ENCODE measurements at places on chromosomes 4 and X. TPM values are rescaled to one million over a fixed set of nuclear protein-coding genes. Genes with fewer than 3 reads are reported as not detected.

H2BW2 gene
- not detected for total RNA-seq

DNA sequence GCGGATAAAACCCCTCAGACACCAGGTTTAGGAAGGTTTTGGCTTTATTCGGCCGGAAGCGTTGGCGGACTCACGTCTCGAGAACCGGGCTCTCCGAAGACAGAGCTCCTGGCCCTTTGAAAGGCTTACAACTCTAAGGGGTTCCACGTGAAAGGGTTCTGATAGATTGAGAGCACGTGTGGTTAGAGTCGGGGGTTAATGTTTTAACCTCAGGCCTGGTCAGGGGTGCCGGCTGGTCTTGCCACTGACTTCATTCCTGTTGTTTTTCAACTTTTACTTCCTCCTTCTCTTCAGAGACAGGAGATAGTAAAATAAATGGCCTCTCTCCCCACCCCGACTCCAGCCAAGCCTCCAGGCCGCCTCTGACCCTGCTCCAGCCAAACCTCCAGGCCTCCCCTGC is 4.7 kb upstream of the ASMT start:
- DNase-seq = peak; percentile 29
- no peak overlapping the region for H3K27ac ChIP-seq
- no peaks in the 10 kb centered on the region for H3K4me1 ChIP-seq
- H3K36me3 ChIP-seq = no peaks in the 10 kb centered on the region
- H3K27me3 ChIP-seq = no peaks in the 10 kb centered on the region

GRCh38 chrX:138946926-138947325 is 235.4 kb upstream of the FGF13 start:
- no peak overlapping the region for H3K4me3 ChIP-seq
- no peak overlapping the region for H3K27ac ChIP-seq
- DNase-seq = no peak
- H3K27me3 ChIP-seq = no peaks in the 10 kb centered on the region
- H3K36me3 ChIP-seq = no peaks in the 10 kb centered on the region

GRCh38 chr4:183838987-183839712 is 66.0 kb upstream of the STOX2 start:
- no peaks in the 10 kb centered on the region for H3K27me3 ChIP-seq
- DNase-seq = no peak
- no peak overlapping the region for H3K27ac ChIP-seq
- H3K4me3 ChIP-seq = no peak overlapping the region
- H3K36me3 ChIP-seq = no peaks in the 10 kb centered on the region
- H3K4me1 ChIP-seq = no peaks in the 10 kb centered on the region

DNA sequence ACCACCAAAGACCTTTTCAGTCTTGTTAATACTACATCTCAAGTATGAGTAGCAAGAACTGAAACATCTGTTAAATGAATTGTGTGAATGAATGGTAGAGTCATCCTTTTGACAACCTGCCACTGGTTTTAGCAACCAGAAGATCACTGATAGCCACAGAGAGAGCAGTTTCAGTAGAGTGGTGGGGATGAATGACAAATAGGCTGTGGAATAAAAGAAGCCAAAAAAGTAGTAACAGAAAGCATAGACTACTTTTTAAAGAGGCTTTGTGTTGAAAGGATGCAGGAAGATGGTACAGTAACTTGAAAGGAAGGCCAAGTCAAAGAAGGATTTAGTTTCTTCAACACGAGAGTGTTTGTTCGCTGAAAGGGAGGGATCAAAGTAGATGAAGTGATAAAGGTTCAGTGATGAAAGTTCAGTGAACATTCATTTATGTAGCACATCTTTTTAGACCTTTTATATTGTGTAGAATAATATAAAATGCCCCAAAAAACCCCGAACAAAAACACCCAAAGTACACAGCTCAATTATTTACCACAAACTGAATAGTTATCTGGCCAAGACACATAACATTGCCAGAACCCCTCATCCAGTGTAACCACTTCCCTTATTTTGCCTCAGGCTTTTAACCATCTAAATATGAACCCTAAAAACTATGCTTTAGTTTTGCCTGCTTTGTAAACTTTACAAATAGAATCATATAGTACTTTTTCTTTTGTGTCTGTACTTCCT is 40.1 kb upstream of the EIF1AX start:
- no peaks in the 10 kb centered on the region for H3K36me3 ChIP-seq
- no peak overlapping the region for H3K27ac ChIP-seq
- no peak overlapping the region for H3K4me3 ChIP-seq
- H3K27me3 ChIP-seq = no peaks in the 10 kb centered on the region
- no peaks in the 10 kb centered on the region for H3K4me1 ChIP-seq
- no peak for DNase-seq

DNA sequence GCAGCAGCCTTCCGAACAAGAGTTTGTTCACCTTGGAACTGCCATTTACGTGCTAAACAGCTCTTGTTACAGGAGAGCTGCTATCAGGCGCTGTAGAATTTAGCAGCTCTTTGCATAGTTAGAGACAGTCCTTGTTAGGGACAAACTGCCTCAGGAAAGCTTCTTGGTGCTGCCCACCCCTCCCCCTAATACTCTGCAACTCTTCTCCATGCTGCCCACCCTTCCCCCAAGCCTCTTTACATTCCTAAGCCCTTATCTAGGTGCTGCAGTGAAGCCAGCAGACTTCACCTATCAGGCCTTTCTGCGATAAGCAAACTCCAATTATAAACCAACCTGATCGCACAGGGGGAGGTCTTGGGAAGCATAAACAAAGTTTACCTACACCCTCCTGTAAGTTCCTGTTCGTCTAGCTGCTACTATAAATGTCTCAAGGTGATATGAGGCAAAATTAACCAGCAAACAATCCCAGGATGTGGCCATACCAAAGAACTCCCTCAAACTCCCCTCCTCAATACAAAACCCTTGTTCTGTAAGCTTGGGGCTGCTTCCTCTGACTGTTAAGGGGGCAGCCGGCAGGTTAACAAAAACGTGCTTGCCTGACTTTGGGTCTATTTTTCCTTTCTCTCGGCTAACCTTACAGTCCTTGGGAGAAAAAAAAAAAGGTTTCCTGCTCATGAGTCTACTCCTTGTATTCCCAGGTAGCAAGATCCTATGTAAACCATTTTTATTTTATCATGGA is 74.0 kb upstream of the GC start:
- no peak overlapping the region for H3K27ac ChIP-seq
- H3K27me3 ChIP-seq = no peaks in the 10 kb centered on the region
- no peak overlapping the region for H3K4me3 ChIP-seq

DNA sequence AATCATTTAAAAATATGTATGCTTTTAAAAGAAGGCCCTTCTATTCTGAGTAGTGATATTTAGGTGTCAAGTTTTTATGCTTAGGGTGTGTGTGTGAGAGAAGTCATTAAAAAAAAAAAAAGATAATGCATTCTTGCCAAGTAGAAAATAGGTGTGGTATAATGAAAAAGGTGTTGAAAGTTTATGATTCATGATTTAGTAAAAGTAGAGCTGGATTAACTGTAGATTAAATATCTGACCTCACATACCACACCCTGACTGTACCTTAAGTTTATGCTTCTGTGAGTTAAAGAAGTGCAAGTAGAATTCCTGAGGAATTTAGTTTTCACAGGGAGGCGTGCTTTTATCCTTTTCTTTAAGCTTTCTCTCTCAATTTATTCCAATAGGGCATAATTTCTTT is 71.1 kb downstream of the BMPR1B start:
- no peaks in the 10 kb centered on the region for H3K36me3 ChIP-seq
- H3K4me3 ChIP-seq = no peak overlapping the region
- H3K27me3 ChIP-seq = no peaks in the 10 kb centered on the region
- no peak for DNase-seq
- H3K27ac ChIP-seq = no peak overlapping the region

DNA sequence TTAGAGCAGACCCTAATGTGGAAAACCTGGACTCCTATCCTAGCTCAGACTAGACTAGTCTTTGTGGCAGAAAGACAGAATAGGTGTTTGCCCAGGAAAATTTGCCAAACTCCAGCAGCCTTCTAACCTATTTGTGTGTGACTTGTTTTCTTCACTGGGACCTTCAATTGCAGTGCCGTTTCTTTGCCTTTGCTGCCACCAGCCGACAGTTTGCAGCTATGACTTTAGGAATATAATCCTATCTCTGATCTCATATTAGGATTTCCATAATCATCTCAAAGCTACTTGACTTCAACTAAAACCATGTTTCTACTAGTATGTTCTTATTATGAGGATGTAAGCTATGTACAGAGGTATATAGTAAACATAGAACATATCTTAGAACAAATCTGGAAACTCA is 60.2 kb upstream of the PGAM4 start:
- H3K4me3 ChIP-seq = no peak overlapping the region
- H3K36me3 ChIP-seq = no peaks in the 10 kb centered on the region
- no peak overlapping the region for H3K27ac ChIP-seq
- DNase-seq = no peak
- no peaks in the 10 kb centered on the region for H3K4me1 ChIP-seq

GRCh38 chr4:785332-786073 is 40.4 kb downstream of the CPLX1 start:
- H3K4me1 ChIP-seq = peaks cover 45% of the 10 kb centered on the region
- H3K27me3 ChIP-seq = peaks cover 32% of the 10 kb centered on the region
- DNase-seq = peak; percentile 73
- no peaks in the 10 kb centered on the region for H3K36me3 ChIP-seq
- peak overlapping the region; percentile 28 for H3K4me3 ChIP-seq

DNA sequence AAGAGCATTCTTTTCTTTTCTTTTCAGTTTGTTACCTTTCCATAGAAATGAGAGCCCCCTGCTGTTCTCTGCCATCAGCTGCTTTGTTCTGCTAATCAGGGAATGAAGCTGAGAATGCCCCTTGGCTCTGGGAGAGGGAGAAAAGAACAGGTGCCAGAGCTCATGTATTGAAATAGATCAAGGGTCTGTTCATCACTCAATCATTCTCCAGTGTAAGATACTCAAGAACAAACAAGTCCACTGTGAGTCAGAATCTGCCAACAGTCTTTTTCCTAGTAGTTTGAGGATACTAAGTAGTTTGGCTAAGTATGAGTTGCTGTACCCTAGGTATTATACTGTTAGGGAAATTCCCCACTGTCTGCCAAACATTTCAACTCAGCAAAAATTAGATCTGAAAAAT is 144.3 kb downstream of the RTL3 start:
- H3K4me1 ChIP-seq = no peaks in the 10 kb centered on the region
- H3K36me3 ChIP-seq = no peaks in the 10 kb centered on the region
- DNase-seq = no peak
- H3K27me3 ChIP-seq = no peaks in the 10 kb centered on the region
- H3K27ac ChIP-seq = no peak overlapping the region

DNA sequence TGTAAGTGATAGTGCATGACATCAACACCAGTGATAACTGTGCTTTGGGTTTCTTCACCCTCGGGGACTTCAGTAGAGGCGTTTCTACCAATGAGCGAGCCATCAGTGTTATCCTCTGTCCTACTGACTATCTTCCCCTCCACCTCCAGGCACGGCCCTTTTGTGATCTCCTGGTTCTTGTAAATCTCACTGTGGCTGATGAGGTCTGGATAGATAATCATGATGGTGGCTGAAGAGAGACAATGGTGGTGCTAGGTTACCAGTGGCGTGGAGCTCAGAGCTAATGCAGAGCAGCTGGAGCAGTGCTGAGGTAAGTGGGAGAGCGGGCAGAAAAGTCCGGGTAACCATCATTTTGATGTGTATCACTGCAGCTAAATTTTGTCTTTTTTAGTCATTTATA is 816.6 kb downstream of the GLUD2 start:
- H3K36me3 ChIP-seq = no peaks in the 10 kb centered on the region
- no peak overlapping the region for H3K4me3 ChIP-seq
- DNase-seq = no peak
- no peaks in the 10 kb centered on the region for H3K4me1 ChIP-seq
- no peak overlapping the region for H3K27ac ChIP-seq

GRCh38 chr4:30610361-30610760 is 109.8 kb upstream of the PCDH7 start:
- no peak overlapping the region for H3K4me3 ChIP-seq
- no peaks in the 10 kb centered on the region for H3K4me1 ChIP-seq
- peak; percentile 16 for DNase-seq
- H3K27me3 ChIP-seq = no peaks in the 10 kb centered on the region
- no peaks in the 10 kb centered on the region for H3K36me3 ChIP-seq
- no peak overlapping the region for H3K27ac ChIP-seq

DNA sequence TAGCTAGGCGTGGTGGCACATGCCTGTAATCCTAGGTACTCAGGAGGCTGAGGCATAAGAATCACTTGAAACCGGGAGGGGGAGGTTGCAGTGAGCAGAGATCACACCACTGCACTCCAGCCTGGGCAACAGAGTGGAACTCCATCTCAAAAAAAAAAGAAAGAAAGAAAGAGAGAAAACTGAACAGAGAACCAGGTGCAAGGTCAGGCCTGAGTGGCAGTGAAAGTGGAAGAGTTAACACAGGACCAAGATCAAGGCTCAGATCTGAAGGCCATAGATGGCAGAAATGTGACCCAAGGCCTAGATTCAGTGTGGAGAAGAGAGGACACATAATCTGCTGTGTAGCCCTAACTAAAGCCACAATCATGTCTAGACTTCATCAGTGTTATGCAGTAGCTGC is 4.9 kb upstream of the ZNF630 start:
- no peaks in the 10 kb centered on the region for H3K4me1 ChIP-seq
- no peak overlapping the region for H3K4me3 ChIP-seq
- H3K27ac ChIP-seq = no peak overlapping the region
- no peaks in the 10 kb centered on the region for H3K27me3 ChIP-seq
- H3K36me3 ChIP-seq = no peaks in the 10 kb centered on the region

SPP1 gene
- total RNA-seq = 37.6 TPM

DNA sequence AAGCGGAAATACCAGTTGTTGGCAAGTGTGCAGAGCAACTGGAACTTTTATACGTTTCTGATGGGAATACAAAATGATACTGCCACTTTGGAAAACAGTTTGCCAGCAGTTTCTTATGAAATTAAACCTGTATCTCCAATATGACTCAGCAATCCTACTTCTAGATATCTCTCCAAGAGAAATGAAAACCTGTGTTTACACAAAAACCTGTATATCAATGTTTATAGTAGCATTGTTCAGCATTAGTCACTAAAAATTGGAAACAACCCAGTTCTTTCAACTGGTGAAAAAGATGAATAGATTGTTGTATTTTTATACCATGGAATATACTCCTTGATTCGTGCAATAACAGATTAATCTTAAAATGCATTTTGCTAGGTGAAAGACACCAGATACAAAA is 26.8 kb downstream of the ATP7A start:
- H3K4me1 ChIP-seq = no peaks in the 10 kb centered on the region
- H3K27ac ChIP-seq = no peak overlapping the region
- no peaks in the 10 kb centered on the region for H3K27me3 ChIP-seq
- no peaks in the 10 kb centered on the region for H3K36me3 ChIP-seq

- H3K36me3 ChIP-seq = no peaks in the 10 kb centered on the region
- H3K4me3 ChIP-seq = no peak overlapping the region
- no peaks in the 10 kb centered on the region for H3K27me3 ChIP-seq
- DNase-seq = no peak
- H3K4me1 ChIP-seq = no peaks in the 10 kb centered on the region
These were observed 46.6 kb upstream of the PGM2 start for GRCh38 chr4:37779896-37780295.

DNA sequence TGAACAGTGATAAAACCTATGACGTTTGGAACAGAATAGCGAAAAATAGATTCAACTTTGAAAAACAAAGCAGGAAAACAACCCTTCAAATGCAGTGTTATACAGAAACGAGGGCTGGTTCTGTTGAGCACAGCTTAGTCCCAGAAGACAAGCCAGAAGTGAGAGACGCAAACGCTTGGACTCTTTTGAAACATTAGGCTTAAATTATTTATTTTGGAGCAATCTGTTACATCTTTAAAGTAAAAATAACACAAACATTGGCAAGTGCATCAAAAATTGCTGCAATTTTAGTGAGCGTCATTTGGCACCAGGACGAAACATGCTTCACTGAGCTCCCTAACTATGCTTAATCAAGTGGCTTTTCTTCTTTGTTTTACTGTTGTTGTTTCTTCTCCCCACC is 63.5 kb downstream of the ENPP6 start:
- no peaks in the 10 kb centered on the region for H3K36me3 ChIP-seq
- peaks cover 8% of the 10 kb centered on the region for H3K4me1 ChIP-seq
- H3K27me3 ChIP-seq = no peaks in the 10 kb centered on the region
- DNase-seq = no peak

Data from left lung (tissue), 14 donors.